ENCODE measurements at places on chromosomes 3 and 15.

- DNase-seq: no peak
These were observed 73.9 kb downstream of the TBC1D2B start for GRCh38 chr15:78003539-78004008.

DNA sequence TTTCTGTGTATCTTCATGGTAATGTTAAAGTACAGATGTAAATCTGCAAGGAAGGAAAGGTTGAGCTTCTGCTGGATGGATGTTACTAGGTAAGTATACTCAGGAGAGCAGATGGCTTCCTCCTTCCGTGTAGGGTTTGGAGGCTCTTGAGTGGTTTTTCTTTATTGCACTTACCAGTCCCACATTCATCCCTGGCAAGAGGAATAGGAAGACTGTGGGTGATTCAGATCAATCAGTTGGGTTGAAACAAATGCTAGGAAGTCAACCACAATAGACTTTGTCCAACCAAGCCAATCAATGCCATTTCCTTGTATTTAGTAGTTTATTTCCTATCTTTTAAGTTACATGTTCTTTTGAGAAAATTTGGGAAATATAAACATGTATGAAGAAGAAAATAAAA is 26.6 kb downstream of the MYZAP start:
- DNase-seq: no peak

DNA sequence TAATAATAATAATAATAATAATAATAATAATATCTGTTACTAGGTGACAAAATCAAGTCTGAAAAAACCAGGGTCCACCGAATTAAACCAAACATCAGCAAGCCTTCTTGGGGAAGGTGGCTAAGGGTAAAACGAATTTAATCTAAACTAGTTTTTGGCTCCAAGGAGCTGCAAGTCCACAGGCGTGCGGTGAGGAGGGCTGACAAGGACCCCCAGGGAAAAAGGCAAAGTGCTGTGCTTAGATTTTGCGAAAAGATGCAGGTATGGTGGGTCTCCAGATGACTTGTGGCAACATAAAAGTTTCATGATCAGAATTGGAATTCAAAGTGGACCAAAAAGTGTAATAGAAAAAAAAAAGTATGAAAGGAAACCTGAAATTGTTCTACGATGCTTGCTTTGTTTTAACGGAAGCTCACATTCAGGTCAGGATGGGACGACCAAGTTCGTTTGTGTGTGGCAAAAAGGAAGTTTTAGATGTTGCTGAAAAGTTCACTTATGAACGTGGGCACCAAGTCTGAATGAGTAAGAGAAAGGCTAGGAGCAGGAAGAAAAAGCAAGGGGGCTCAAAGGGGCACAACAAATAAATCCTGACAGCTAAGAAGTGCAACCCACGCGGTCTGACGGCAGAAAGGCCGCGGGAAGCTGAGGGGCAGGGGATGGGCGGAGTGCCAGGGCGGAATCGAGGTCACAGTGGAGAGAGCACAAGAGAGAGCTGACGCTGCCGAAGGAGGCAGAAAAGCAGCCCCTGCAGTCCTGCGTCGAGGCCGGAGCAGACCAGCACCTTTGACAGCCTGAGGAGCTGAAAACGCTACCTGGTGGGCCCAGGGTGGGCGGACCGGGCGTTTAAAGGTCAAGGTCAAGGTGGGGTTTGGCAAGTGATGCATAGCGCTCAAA is 1.1 kb downstream of the WDR82 start:
- peak; percentile 75 for DNase-seq

DNA sequence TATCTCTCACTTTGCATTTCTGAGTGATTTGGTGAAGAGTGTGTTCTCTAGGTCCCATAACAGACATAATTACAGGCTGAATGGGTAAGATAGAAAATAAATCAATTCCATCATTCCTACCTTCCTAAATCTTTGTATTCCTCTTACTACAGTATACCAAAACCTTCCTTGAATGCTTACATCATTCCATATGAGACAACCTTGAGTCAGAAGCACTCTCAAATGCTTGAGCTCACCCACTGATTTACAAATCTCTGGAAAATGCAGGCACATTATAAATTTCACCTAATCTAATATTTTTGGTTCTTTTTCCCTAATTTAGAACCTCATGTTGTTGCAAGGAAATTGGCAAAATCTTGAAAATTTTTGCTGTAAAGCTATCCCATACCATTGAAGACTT is 239.1 kb downstream of the CBLB start:
- no peak for DNase-seq

GRCh38 chr15:31291048-31291578 is 35.5 kb upstream of the KLF13 start:
- DNase-seq: no peak

- no peak for DNase-seq
These were observed 13.8 kb downstream of the EXOSC7 start for GRCh38 chr3:44989636-44990373.

DNA sequence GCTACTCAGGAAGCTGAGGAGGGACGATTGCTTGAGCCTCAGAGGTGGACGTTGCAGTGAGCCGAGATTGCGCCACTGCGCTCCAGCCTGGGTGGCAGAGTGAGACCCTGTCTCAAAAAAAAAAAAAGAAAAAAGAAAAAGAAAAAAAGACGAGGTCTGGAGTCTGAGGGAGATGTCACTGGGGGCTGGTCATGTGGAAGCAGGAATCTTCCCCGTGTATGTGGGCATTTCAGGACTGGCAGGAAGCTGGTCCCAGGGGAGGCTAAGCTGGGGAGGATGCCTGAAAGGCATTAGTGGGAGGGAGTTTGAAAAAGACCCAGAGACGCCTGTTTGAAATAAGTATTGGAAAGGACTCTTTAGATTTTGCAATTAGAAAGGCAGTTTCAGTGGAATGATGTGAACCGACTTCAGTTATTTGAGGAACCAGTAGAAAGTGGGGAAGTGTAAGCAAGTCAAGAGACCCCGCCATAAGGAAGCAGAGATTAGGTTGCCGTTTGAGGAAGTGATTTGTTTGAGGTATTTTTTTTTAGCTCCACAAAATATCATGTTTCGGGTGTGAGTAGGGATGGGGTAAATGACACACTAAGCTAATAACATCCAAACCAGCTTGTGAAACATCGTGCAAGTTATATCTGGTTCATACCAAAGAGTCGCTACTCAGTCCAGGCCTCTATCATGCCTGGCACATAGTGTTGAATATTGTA is 55.5 kb downstream of the ST6GAL1 start:
- DNase-seq: no peak

DNA sequence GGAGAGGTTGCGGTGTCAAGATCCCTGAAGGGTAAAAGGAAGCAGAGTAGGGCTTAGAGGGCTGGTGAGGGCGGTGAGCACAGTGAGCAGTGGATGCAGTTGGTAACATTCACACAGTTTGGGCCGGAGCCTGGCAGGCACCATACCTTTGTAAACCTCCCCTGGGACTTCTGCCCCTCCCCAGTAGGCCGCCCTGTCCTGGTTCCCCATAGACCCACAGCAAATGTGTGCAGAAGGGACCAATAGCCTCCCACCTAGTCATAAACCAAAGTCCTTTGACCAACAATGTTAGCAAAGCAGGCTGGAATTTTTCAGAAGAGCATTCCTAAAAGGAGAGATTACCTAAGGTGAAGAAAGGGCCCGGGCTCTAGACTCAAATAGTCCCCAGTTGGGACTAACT is 1.7 kb upstream of the PHGR1 start:
- no peak for DNase-seq

DNA sequence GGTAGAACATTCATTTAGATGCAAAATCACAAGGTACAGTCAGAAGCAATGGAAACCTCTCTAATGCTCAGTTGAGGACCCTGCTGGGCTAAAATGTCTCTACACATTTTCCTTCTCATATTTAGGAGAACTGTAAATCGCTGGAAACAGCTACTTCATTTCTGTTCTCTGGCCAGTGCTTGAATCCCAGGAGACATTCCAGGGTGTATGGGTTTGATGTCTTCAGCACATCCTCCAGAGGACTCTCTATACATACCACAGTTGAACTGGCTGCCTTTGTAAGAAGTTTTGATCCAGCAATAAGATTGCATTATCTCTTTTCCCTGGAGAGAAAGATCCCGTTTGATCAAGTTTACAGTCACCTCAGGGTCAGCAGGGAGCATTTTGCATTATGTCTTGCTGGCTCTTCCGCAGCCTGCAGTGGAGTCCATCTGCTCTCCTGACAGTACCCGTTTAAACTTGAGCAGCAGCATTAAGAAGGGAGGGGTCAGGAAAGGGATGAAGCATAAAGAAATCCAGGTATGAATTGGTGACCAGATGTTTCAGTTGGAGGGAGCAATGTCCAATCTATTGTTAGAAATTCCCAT is 676.0 kb downstream of the EPHA3 start:
- DNase-seq: no peak

- DNase-seq: no peak
These were observed 10.3 kb downstream of the CXCR6 start for GRCh38 chr3:45953536-45953935.

DNA sequence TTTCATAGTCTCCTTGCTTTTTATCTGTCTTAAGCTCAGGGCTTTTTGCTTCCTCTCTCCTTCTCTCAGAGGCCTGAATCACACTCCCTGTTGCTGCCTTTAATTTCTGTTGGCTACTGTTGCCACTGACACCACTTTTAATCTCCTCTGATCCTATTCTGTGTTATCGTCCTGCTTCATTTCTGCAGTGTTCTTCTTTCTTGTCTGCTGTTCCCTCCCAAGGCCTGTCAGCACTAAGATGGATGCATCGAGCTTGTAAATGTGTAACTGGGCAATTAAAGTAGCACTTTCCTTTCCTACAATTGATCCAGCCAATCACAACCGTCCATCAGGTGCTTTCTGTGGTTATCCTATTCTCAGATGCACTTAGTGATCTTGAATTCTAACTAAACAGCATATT is 71.3 kb upstream of the VEPH1 start:
- no peak for DNase-seq

- no peak for DNase-seq
These were observed 3.3 kb downstream of the NDUFAF3 start for GRCh38 chr3:49025005-49025792.

DNA sequence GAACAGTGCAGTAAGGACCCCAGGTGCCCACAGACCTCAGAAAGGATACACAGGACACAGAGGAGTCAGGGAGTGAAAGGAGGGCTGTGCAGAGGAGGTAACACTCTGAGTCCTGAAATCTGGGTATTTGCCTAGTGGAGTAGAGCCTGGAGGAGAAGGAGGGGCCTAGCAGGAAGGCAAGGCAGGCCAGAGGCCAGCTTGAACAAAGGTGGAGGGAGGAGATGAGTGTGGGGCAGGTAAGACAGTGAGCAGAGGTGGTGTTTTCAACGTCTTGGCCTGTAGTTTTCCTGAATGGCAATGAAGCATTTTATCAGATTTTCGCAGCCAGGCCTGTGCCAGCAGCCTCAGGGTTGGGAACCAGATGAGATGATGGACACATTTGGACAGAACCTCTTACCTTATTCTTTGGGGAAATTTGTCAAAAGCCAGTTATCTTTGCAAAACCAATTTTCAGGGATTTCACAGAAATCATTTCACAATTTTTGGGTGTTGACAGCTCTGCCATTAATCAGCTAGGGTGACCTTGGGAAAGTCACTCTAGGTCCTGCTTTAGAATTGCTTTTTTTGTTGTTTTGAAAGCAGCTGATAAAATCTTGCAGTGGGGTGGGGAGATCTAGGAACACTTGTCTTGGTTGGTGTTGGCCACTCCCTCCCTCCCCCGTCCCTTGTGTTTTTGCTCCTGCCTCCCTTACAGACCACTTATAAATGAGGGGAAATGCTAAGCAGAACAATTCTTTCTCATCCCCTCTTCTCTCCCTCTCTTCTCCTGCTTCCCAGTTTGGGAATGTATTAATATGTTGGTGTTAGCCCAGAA is 38.4 kb downstream of the SPSB4 start:
- no peak for DNase-seq

DNA sequence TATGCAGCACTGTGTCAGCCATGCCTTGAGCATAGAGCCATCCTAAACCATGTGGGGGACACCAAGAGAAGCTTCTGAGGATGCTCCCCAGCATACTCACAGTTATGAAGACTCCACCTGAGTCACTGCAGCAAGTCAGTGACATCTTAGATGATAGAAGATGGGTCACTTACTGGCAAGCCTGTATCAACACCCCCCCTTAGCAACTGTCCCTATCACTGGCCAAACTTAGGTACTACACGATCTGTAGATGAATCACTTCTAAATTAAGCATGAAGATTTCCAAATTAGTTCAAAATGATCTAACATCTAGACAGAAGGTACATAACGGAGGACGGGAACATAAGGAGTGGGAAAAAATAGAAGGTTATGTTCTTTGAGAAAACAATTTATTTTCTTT is 13.2 kb upstream of the LMCD1 start:
- DNase-seq: no peak

DNA sequence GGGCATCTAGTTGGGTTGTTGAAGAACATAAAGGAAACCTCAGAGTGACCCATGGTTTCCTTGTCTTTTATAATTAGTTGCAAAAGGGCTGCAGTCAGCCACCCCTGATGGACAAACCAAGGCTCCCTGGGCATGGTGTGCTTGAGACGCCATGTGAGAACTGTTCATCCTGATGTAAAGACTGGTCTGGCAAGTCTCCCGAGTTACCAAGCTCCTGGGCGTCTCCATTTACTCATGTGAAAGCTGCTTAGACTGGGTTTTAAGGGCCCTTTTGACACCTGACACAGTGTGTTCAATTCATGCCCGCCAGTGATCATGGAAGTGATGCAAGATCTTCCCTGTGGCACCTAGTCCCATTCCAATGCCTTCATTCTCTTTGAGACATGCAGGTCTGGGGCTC is 49.4 kb downstream of the GRK7 start:
- no peak for DNase-seq

- no peak for DNase-seq
These were observed 231.1 kb upstream of the BHLHE40 start for GRCh38 chr3:4748127-4748526.

DNA sequence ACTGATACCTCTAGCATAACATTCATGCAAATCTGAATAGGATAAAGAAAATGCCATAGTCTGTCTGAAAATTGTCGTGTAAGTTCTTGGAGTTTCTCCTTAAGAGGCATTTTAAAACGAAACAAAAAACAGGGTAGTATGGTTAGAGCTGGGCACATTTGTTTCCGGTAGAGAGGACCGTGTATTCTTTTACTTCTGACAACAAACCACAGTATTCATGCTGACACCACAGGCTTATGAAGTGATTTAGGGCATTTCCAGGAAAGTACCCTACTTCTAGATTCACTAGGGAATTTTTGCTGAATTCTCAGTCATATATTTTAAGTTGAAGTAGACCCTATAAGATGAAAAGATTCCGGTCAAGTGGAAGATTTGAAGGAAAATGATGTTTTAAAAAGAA is 541.3 kb downstream of the UNC13C start:
- DNase-seq: no peak

DNA sequence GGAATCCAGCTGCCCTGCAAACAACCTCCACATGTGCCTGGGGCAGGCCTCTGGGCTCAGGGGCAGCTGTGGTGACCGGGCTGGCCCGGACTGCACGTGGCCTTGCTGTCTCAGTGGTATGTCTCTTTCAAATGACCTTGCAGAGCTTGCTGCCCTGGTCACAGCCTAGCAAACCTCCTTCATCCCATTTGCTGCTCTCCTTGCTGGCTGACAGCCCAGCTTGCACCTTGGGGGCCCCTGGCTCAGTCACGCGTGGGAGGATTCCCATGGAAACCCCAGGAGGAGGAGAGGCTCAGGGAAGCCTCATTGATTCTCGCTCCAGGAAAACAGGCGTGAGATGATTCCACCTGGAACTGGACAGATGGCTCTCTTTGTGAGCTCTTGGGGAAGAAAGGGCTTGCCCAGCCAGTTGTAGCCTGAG is 5.6 kb downstream of the SPSB4 start:
- no peak for DNase-seq

- DNase-seq: no peak
These were observed 32.9 kb downstream of the DNAJB8 start for GRCh38 chr3:128433837-128434165.

GRCh38 chr15:100686021-100686724 is 83.8 kb downstream of the ASB7 start:
- no peak for DNase-seq
